ENCODE measurements at places on chromosomes 13 and 19. TPM values are rescaled to one million over a fixed set of nuclear protein-coding genes. Genes with fewer than 3 reads are reported as not detected.

The MBD3L3 gene
- not detected for total RNA-seq

The KANK3 gene
- total RNA-seq = 7.2 TPM

The MED29 gene
- 79.2 TPM for total RNA-seq

The OR4F17 gene
- not detected for total RNA-seq

The VSTM2B gene
- 0.09 TPM for total RNA-seq

The FPR3 gene
- total RNA-seq = not detected

The HSD11B1L gene
- total RNA-seq = 4.4 TPM

The CASP14 gene
- total RNA-seq = not detected

The KLK3 gene
- total RNA-seq = not detected

The GEMIN7 gene
- 81.6 TPM for total RNA-seq

The SBNO2 gene
- total RNA-seq = 33.6 TPM

The SRRM5 gene
- total RNA-seq = 1.1 TPM

The ICAM5 gene
- 0.93 TPM for total RNA-seq

The NAPA gene
- 85.9 TPM for total RNA-seq

Data from A549 treated with dexamethasone at 1 μM for 4 hours (cell line).